ENCODE measurements at places on chromosomes 11 and 22.

- DNase-seq = no peak
Measured at GRCh38 chr11:84014539-84014938, 728.4 kb upstream of the CCDC90B start.

- no peak for DNase-seq
Measured at GRCh38 chr11:122731500-122731913, 76.0 kb downstream of the UBASH3B start.

- no peak for DNase-seq
Measured at GRCh38 chr22:26079009-26079408, 90.3 kb upstream of the SEZ6L start.

DNA sequence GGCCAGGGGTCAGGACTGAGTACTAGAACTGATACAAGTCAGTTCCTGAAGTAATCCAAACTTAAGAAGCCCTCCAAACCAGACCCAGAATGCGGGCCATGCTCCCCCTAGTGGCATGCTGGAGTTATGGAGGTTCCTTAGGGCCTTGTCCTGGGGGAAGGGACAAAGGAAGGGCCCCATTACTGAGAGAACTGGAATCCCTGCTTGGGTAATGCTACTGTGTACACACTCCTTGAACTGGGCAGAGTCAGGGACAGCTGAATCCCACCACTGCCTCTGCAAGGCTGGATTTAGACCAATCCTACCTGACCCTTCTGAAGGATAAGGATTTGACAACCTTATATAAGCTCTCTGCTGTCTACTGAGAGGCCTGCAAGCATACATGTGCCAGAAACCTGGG, 97.3 kb upstream of the AKIP1 start:
- DNase-seq = no peak

DNA sequence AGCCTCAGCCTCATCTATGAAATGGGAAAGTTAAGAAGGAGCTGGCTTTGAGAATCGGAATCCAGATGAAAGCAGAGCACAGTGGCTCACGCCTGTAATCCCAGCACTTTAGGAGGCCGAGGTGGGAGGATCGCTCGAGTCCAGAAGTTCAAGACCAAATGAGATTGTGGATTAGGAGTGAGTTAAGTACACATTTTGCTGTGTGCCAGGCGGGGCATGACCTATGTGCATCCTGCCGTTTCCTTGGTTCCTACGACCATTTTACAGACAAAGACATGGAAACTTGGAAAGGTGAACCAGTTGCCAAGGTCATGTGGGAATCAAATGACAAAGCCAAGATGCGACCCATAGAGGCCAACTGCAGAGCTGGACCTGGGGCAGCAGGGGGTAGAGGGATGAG, 4.2 kb downstream of the PLA2G3 start:
- no peak for DNase-seq

DNA sequence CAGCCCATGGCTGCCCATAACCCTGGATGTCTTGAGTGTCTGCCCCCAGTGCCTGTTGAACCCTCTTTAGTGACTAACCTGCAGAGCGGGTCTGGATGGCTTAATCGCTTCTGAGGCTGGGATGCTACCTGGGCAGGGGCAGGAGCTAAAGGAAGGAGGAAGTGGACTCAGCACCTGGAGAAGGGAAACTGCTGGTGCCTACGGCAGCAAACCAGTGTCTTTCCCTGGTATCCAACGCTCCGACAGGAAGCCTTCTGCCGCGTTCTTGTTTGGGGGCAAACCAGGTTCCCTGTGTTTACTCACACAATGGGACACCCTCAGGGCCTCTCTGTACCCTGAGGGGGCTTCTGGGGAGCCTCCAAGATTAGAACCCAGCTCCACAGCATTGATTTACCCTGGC, 38.1 kb upstream of the B3GAT1 start:
- no peak for DNase-seq

DNA sequence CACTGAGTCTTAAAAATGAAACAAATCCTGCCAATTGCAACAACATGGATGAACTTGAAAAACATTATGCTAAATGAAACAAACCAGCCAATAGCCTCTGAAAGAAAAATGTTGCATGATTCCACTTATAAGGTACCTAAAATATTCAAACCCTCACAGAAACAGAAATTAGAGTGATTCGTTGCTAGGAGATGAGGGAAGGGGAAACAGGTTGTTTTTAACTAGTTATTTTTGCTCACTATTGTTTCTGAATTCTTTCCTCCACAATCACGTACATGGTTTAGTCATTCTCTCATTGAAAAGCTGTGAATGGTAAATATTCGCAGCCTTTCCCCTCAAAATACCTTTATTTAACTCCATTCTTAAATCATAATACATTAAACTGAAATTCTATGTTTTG, 14.0 kb upstream of the TYR start:
- DNase-seq = no peak

- DNase-seq = no peak
Measured at GRCh38 chr11:130001461-130002351, 929 bp downstream of the PRDM10 start.

DNA sequence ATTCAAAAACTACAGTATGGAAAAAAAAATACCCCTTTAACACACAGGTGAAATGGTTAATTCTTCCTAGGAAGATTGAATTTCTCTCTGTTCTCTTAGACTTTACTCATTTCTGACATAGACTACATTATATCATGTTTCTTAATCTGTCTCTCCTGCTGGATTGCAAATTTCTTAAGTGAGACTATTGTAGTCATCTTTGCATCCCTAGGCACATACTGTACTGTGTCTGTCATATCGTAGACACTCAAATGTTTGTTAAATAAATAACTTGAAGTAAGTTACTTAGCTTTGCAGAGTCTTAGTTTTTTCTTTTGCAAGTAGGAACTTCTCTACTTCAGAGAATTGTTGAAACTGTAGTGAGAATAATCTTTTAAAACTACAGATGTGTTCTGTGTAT, 58.7 kb downstream of the FAM83F start:
- DNase-seq = no peak

GRCh38 chr11:108483163-108483562, 15.0 kb downstream of the POGLUT3 start:
- DNase-seq = no peak

- DNase-seq = no peak
Measured at GRCh38 chr11:19091366-19091765, 25.6 kb upstream of the ZDHHC13 start.

- DNase-seq = no peak
Measured at GRCh38 chr11:63919267-63920125, 2.5 kb upstream of the RCOR2 start.

DNA sequence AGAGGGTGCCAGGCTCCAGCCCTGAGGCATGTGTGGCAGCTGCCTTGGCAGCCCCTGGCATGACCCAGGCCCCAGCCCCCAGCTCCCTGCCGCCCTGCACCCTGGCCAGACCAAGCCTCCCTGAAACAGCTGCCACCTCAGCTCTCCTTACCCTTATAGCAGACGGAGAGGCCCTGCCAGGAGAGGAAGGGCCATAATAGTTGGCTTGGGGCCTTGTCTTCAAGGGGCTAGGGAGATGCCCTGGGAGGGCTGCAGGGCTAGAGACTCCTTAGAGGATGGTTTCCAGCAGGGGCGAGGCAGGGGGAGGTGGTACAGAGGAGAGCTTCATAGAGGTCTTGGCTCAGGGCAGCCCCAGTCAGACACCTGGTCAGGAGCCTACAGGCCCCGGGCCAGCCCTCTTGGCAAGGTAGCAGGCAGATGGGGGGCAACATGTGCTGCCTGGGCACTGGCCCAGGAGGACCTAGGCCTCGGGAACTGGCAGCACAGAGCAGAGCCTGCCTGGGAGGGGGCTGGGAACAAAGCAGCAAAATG, 13.0 kb downstream of the SMTN start:
- no peak for DNase-seq

- DNase-seq = no peak
Measured at GRCh38 chr11:110972106-110972505, 259.9 kb upstream of the ARHGAP20 start.

DNA sequence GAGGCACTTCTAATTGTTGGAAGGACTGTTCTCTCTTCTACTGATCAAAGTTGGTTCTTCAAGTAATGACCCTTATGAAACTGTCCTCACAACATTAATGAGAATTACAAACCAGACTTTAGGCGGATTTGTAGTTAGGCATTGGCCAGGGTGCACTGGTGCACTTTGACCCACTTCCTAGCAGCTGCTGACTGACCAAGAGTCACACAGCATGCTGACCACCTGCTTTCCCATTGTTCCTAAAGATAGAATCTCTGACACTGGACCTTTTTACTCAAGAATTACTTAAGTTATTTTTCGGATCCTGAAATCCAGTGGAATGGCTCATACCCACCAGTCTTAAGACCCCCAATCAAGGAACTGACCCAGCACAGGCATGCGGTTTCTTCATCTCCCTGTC, 264.0 kb downstream of the ST3GAL4 start:
- no peak for DNase-seq

DNA sequence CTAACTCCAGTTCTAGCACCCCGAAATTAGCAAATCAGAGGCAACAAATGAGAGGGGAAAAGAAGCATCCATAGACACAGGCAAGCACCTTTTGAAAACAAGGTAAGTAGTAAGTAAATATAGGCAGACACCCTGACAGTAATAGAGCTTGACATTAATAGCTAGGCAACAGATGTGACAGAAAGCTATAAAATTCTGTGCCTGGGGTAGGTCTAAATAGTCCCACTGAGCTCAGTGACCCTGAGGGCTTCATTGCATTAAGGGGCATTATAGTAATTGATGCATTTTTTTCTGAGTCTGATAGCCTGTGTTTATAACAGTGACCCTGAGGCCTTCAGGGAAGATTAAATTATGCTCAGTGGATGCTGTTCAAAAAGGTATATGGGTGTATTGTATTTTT, 197.1 kb downstream of the HIPK3 start:
- DNase-seq = no peak

- DNase-seq = no peak
Measured at GRCh38 chr11:60905551-60906113, 753 bp downstream of the PRPF19 start.

DNA sequence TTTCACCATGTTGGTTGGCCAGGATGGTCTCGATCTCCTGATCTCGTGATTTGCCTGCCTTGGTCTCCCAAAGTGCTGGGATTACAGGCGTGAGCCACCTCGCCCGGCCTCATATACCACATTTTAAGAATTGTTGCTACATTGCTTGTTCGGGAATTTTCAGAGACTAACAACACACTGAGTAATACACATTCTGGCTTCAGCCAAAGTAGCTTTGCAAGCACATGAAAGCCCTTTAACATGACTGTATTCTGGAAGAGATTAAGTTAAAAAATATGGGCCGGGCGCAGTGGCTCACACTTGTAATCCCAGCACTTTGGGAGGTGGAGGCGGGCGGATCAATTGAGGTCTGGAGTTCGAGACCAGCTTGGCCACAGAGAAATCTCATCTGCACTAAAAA, 15.0 kb downstream of the CRTAM start:
- no peak for DNase-seq

- DNase-seq = no peak
Measured at GRCh38 chr11:35281169-35281688, 138.1 kb downstream of the SLC1A2 start.

DNA sequence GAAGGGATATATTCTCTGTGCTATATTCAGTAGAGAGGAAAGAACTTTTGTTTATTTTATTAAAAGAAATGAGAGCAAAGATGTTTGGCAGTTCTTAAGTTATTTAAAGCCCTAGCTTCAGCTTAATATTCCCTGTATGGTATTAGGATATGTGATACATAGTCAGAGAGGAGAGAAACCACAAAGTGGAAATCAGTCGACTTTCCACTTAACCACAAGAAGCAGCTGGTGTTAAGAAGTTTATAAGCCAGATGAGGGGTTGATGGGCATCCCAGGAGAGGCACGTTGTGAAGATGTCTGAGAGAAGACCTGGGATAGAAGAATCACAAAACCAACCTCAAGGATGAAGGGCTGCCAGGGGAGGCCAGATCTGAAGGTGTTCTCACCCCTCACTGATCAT, 23.3 kb upstream of the PHF21B start:
- DNase-seq = no peak

GRCh38 chr22:49305966-49306631, 521.6 kb downstream of the BRD1 start:
- DNase-seq = no peak

- DNase-seq = no peak
Measured at GRCh38 chr11:62665599-62666258, 617 bp downstream of the CSKMT start.

- DNase-seq = no peak
Measured at GRCh38 chr11:113477321-113477720, 2.1 kb upstream of the DRD2 start.

DNA sequence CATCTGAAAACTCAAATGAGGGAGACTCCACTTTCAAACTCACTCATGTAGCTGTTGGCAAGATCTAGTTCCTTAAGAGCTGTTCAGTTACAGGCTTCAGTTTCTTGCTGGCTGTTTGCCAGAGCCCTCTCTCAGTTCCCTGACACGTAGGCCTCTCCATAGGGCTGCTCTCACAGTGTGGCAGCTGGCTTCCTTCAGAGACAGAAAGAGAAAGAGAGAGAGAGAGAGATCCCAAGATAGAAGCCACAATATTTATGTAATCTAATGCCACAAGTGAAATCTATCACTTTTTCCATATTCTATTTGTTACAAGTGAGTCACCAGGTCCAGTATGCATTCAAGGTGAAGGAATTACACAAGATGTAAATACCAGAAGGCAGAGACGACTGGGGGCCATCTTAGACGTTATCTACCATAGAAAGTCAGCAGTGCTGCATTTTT, 168.8 kb downstream of the RCN1 start:
- DNase-seq = no peak

- no peak for DNase-seq
Measured at GRCh38 chr22:27799015-27799826, 2.3 kb downstream of the MN1 start.

GRCh38 chr11:34263441-34264091, 94.2 kb downstream of the ABTB2 start:
- peak; percentile 4 for DNase-seq

GRCh38 chr22:29663180-29663821, 56.5 kb upstream of the CABP7 start:
- DNase-seq = no peak

GRCh38 chr22:20956258-20957101, 10.6 kb upstream of the AIFM3 start:
- no peak for DNase-seq

- DNase-seq = no peak
Measured at GRCh38 chr22:34045311-34045710, 125.0 kb upstream of the LARGE1 start.

DNA sequence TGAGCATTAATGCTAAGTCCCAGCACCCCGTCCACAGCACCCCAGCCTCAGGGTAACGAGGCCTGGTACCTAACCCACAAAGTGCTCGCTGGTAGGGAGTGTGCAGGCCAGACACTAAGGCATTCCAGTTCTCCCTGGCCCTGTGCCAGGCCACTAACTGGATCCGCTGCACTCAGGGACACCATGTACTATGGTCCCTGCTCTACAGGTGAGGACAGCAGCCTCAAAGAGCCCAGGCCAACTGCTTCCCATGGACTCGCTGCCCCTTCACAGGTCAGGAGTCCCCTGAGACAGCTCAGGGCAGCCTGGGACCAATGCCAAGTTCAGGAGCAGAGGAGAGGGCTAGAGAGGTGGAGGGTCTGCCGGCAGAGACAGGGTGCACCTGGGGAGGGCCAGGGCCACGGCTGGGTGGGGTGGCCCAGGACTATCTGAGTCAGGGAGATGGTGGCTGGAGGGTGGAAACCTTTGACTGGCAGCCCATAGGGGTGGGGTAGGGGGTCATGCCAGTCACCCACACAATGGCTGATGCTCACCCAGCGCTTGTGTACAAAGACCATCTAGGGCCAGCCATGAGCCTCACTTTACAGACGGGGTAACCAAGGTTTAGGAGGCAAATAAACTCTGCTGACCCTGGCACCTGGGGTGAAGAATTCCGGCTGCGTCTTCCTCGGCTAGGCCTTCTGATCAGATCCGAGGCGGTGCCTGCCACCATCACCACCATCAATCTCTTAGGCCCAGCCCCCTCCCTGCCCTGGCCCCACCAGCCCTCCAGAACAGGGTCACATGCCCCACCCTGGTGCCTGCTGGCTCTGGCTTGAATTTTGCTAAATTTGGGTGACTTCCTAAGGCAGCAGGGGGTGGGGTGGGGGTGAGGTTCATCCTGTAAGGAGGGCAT, 5.6 kb downstream of the OSBPL5 start:
- no peak for DNase-seq

Measured in GOT3 (cell line).